ENCODE measurements at places on chromosomes 6 and 20.

GRCh38 chr6:20909621-20910020, 375.4 kb downstream of the CDKAL1 start:
- no peak for DNase-seq

DNA sequence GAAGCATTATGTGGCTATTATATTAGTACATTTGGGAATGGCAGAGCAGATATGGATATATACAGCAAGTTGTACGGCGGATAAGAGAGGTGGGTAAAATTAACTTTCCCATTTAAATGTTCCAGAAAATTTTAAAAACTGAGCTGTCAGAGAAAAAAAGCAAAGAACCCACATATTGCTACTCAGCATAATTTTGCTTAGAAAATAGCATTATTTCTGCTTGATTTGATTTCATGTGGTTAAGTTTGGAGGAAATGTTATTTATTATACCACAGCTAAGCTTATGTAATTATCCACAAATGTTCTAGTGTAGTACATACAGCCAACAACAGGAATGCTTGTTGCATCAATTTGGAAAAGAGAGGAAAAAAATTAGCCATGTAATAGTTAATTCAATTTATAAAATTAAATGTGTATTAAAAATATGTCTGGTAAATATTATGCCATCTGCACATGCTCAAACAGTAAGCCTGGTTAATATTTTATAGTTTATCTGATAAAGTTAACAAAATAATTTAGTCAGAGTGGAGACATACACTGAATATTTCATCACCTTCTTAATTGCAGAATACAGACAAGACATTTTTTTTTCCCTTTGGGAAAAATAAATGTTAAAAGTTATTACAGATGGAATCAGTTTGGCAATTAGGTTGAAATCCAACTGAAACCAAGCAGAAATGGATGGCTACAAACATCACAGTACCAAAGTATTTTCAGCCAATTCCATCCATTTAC, 172.1 kb upstream of the ID4 start:
- DNase-seq, result no peak

GRCh38 chr6:112049026-112049799, 4.7 kb upstream of the CCN6 start:
- DNase-seq, result no peak

DNA sequence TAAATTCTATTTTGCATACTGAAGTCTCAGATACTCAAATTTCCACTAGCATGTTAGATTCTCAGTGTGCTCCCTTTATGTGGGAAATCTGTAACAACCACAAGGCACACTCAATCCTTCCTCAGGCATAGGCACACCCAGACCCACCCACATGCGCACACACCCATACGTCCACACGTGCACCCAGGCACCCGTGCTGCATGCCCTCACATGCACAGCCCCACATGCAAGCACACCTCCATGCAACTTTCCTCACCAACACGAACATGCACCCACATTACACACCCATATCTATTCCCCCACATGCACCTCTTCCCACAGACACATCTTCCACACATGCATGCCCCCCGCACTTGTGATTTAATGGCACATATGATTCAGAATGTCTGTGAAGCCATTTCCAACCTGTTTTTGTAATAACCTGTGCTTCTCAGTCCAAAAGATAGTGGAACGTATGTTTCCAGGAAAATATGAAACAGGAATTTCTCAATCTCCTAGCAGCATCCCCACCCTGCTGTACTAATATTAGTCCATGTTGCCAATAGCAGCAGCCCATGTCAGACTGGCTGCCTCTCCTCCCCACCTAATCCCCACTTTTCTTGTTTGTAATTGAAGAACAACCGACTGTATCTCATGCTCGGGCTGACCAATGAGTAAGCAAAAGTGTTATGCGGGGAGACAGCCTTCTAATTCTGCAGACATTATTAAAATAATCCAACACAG, 11.3 kb upstream of the CYP24A1 start:
- DNase-seq, result no peak

- DNase-seq, result no peak
Measured at GRCh38 chr6:24445704-24446103, 43.0 kb downstream of the MRS2 start.

DNA sequence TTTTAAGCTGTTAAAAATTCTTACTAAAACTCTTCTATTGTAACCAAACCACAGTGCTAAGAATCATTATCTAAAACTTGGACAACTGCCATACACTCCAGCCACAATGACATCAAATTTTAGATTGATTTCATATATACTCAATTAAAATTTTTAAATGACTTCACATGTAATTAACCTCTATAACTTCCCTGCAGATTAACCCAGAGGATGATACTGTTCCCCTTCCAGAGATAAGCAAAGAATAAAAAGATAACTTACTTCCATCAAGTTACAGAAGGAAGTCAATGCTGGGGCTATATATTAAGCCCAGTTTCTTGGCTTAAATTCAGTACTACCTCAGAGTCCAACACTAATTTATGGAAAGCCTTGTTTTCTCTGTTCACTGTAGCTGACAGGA, 71.3 kb downstream of the ARHGAP18 start:
- DNase-seq, result no peak

GRCh38 chr6:30348957-30349356, 4.0 kb downstream of the RPP21 start:
- no peak for DNase-seq

- DNase-seq, result no peak
Measured at GRCh38 chr20:60000271-60001042, 42.2 kb downstream of the CDH26 start.

GRCh38 chr6:44193307-44193910, 23.3 kb upstream of the MYMX start:
- no peak for DNase-seq

DNA sequence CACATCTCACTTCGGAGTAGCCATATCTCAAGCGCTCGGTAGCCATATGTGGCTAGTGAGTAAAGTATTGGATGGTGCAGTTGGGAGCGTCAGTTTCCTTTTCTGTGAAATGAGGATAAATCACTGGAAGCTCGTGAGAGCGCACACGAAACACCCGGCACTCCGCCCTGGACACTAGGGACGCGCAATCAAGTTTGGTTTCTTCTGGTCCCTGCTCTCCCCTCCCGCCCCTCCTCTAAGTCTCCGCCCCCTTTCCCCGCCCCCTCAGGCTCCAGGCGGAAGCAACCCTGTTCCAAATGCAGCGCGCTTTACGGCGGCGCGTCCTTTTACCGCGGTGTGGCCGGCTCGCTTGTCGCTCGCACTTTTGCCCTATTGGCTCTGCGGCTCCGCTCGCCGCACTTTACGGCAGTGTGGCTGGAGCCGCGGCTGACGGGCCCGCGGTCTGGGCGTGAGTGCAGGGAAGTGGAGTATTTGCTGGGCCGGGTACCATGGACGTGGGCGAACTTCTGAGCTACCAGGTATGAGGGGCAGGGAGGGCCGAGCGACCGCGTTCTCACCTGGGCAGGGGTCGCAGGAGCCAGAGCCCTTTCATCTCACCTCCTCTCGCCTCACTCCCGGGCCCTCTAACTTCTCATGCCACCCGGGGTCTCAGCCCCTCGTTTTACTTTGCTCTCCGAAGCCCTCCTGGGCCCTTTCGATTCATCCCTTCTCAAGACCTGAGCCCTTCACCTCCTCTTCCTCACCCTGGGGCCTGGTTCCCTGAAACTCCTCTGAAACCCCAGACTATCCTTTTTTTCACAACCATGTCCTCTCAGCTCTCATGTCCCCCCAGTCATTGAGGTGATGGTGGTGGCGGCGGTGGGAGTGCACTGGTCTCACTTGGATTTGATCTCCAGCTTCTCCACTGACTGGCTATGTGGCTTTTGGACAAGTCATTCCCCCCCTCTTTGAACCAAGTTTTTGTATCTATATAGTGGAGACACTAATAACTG, at the start of gene CTNNBL1:
Gene CTNNBL1 (plus strand): TSS at position 396 of the 992 bp plus-strand sequence. CDS start 93 bp downstream, at position 489.
- DNase-seq, result peak; percentile 89

DNA sequence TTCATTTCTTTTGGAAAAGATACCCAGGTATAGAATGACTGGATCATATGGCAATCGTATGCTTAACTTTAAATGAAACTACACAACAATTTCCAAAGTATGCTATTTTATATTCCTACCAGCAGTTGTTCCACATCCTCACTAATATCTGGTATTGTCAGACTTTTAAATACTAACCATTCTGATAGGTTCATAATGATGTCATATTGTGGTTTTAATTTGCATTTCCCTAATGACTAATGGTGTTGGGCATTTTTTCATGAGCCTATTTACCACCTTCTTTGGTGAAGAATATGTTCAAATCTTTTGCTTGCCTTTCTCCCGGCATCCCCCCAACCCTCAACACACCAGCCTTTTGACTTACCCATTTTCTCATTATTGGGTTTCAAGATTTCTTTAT, 96.2 kb upstream of the HMGN3 start:
- DNase-seq, result no peak

DNA sequence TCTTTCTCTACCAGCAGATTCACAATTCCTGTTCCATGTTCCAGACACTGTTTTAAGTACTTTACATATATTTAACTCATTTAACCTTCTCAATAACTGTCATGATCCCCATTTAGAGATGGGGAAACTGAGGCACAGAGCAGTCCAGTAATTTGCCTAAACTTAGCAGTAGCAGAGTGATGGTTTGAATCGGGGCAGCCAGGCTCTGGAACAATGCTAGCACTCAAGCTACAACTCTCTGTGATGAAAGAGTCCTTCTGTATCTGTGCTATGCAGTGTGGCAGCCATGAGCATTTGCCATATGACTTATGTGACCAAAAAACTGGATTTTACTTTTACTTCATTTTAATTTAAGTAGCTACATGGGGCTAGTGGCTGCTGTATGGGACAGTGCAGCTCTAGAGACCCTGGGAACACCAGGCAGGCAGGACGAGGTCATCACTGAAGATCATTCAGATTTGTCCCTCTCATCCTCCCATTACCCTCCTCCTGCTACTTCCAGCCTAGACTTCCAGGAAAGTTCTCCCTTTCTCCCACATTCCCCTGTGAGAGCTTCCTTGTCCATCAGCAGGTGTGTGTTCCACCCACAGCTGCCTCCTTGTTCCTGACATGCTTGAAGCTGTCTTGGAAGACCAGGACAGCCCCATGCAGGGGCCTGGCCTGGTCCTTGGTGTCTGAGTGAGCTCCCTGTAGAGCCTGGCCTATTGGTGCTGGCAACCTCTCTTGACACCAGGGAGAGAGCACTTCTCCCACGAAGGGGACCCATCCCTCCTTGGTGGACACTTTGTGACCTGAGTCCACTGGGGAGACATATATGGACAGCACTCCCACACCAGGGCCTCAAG, 157.0 kb downstream of the MRPL14 start:
- no peak for DNase-seq

DNA sequence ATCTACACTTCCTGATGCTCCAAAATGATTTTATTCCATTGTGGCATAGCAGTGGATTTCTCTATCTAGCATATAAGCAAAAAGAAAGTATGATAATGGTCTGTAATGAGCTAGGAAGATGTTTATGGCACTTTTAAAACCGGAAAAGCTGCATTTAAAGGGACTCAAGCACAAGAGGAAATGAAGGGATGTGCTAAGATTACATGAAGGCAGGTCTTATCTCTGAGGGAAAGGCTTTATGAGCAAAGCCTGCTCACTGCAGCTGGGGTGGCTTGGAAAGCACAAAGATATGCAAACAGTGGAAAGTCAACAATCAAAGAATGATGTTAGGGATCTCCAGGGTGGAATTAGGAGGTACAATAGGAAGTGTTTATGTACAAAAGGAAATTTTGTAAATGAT, 138.2 kb downstream of the TENT5A start:
- no peak for DNase-seq

DNA sequence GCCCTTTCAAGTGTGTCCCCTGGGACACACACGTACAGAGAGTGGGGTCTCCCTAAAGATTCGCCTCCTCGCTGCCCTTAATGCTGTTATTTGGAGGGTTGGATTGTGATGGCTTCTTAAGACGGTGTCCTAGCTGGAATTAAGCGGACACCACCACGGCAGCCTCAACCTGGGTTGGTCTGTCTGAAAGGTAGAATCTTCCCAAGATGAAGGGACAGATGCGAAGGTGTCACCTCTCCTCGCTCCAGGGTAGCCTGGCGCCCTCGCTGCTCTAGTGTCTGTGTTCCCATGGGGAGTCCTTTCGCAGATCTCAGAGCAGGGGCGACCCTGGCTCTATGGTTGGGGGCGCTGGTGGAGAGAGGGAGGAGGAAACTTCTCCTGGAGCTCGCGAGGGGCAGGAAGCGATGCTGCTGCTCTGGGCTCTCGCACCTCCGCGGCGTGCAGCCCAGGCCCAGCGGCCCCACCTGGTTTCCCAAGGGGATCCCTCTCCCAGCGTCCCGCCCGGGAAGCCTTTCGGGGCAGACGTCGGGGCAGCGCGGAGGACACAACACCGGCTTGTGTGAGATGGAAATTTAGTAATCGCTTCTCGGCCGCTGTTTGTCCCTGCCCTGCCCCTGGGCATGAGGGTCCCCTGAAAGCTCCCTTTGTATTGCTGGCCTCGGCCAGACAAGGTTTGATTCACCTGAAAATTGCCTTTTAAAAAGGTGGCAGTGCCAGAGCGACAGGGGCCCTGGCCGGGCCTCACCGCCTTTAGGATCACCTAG, 1.7 kb downstream of the RSPO3 start:
- DNase-seq, result no peak

GRCh38 chr6:43262000-43262779, 18.9 kb downstream of the TTBK1 start:
- DNase-seq, result no peak

- DNase-seq, result no peak
Measured at GRCh38 chr6:157462956-157463742, 82.2 kb downstream of the ZDHHC14 start.

DNA sequence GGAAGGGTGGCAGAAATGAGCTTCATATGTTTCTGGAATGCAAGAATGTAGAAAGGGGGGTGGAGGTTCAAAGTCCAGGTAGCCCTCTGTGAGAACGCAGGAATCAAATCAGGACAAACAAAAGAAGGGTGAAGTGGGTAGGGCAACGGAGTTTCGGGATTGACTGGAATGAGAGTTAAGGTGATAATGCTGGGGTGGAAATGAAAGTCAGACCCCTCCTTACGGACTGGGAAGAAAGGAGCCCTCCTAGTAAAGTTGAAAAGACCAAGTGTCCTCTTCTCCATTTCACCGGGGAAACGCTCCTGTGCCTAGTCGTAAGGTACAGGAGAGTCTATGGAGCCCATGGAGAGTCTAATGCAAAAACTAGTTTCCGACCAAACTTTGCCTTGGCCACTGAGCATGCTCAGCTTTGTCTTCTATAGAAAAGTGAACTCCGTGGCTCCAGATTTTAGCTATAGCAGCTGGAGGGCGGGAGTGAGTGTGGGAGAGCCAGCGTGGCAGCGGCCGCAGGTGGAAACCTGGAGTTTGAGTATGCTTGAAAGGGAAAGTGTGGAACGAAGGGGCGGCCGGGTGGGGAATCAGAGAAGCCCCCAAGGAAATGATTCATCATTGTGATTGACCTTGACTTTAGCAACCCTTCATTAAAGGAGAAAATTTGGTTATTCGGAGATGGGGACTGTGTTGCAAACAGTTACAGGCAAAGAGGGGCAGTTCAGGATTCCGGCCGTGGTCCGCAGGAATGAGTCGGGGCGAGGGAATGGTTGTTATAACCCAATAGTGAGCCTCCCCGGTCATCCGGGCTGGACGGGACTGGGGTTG, 1.3 kb upstream of the LRRC1 start:
- no peak for DNase-seq

DNA sequence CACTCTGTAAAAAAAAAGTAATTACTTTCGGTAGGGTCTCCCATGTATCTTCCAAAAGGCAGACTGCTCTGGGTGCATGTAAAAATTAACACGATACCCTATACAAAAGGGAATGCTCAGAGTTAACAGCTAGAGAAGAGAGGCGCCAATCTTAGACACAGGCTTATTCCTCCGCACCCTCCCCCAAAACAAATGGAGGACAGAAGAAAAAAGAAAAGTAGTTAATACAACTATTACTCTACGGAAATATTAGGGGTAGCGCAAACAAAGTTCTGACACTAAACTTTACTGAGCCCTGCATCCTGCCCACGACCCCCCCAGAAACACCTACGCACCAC, 331 bp upstream of the UFL1 start:
- DNase-seq, result no peak
